NCI-H510A treated with DMSO at 0.1 percent for 48 hours (cell line): ENCODE measurements at places on chromosomes 6 and 20.

DNA sequence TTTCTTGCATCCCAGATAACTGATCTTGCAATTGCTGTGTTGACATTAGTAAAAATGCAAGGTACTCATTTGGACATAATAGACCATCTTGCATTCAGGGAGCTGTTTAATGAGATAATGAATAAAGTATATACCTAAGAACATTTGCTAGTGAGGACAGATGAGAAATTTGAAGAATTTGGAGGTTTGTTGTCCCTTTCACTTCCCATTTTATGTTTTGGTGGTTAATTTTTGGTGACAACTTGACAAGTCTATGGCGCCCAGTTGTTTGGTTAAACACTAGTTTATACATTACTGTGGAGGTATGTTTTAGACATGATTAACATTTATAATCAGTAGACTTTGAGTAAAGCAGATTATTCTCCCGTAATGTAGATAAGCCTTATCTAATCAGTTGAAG lies 300.2 kb upstream of the SYNCRIP start:
- DNase-seq = no peak

DNA sequence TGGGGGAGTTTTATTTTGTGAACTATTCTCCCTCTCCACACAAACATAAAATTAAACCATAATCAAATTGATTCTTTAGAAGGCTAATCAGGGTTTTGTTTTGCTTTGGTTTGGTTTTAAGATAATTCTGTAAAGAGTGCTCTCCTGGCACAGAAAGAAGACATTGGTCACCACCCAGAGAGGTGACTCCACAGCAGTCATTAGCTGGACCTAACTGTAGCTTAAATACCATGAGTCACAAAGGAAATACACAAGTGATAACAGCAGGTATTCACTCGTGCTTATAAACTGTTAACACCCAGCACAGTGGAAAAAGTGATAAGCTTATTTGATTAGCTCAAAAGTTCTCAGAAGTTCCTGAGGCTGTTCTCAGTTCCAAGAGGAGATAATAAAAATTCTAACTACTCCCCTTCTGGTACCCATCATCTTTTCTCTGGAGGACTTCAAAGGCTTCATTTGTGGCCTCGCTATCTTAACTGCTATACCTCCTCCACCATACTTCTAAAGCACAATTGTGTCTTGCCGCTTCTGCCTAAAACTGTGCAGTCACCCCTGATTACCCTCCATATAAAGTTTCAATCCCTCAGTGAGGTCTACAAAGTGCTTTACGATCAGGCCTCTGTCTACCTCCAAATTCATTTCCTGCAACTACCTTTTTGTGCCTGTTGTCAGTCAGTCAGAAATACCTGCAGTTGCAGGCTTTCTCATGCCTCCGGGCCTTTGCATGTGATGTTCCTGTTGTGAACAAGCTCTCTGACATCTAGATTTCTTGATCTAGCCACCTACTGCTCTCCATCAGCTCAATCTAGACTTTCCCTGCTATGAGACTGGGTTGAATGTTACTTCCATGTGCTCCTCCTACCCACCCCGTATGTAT lies 201.1 kb downstream of the SAMD5 start:
- DNase-seq = no peak

- DNase-seq = peak; percentile 63
Observed at GRCh38 chr20:36051318-36052116, 83.1 kb downstream of the CNBD2 start.

- DNase-seq = no peak
Observed at GRCh38 chr6:169160091-169160854, 93.4 kb downstream of the THBS2 start.

DNA sequence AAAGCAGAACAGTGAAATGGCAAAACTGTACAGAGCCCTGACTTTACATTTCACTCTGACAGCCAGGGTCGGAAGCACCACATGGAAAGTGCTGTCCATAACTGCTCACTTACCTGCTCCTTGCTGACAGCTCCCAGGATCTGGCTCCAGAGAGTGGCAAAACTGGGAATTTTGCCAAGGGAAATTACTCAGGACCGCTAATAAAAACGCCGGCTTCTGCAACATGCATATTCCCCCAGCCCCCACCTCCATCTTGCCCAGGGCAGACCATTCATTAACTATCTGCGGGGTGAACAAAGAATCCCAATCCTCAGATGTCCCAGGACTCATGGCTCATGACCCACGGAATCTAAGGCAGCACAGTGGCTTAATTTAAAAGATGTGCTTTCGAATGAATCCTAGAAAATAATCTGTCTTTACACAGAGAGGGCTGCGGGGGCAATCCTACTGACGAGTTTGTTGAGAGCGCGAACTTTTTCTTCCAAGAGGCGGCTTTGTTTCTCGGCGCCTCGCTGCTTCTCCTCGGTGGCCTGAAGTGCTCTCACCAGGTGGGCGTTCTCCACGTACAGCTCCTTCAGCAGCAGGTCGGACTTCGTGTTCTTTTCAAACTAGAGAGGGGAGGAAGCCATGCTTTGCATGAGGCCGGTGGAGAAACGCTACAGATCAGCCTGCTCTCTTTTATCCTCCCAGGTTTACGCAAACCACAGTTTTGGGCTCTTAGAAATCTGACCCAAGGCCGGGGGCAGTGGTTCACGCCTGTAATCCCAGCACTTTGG lies 45.8 kb downstream of the GINS1 start:
- DNase-seq = no peak
